Left hindlimb (tissue), 1 donor: ENCODE measurements at places on chromosomes 1 and 21.

DNA sequence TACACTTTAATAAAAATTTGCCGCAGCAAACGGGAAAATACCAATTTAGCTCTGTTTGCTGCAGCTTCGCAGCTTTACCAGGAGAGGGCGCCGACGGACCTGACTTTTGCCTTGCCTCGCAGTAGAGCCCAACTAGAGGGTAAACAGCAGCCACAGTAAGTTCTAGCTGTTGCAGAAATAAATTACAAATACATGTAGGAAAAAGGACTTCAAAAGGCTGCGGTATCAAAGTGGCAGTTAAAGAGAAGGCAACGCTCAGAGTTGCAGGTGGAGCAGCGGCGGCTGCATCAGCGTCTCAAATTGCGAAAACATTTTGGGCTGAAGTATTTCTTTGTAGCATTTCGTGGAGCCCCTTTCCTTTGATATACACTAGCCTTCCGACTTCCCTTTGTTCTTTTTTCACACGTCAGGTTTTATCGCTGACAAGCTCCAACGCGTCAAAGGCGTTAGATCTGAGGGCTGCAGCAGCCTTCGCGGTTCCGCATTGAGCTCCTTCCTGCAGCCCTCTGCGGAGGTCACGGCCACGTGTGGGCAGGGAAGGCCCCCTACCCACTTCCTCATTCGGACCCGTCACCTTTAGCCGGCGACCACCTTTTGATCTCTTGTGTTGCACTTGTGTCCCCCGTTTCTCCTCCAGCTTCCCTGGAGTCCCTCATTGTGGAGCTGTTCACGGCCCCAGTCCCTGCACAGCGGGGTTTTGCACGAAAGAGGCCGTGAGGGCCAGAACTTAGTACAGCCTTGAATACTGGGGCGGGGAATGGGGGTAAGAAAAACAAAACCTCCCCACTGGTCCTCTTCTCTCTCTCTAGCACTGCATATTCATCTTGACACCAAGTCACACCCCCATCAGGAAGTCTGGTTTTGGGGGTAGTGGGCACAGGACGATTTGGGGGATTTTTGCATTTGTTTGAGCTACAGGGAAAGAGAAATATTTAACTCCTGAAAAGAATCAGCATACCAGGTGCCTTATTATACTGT, 72.8 kb downstream of the S1PR1 start:
- DNase-seq = peak; percentile 43

GRCh38 chr1:54623216-54624007, at the start of gene FAM151A:
FAM151A (minus strand) TSS chr1:54623525; CDS start chr1:54623395, 130 bp downstream.
- DNase-seq = no peak

DNA sequence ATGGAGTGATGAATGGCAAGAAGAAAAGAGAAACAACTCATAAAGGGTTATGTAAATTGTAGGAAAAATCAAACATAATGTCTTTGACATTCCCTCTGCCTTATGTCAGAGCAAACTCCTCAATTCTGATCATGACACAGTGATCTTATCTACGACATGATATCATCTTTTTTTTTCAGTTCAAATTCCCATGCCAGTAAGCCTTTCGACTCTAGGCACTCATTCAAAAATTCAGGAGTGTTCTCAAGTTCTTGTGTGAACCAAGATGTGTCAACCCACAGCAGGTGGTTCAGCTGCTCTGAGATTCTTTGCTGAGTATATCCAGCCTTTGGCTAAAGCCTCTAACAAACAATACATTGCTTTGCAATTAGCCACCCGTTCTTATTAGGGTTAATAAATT, 97.1 kb upstream of the ESRRG start:
- DNase-seq = no peak

GRCh38 chr1:167000546-167000945, 11.5 kb downstream of the MAEL start:
- DNase-seq = no peak

DNA sequence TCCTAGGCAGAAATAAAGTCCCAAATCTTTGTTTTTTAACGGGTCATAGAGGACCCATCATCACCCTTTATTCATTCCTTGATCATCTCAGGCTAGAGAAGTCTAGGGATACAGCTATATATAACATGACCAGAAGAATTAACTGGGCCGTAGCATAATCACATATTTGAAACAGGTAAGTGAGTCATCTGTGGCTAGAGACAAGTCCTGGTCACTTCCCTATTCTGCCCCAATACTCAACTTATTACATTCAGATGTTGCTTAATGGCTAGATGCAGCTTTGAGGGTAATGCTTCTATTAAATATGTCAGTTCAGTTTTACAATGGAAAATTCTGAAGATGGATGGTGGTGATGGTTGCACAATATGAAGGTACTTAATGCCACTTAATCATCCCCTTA, 47.0 kb downstream of the EXO1 start:
- DNase-seq = no peak

DNA sequence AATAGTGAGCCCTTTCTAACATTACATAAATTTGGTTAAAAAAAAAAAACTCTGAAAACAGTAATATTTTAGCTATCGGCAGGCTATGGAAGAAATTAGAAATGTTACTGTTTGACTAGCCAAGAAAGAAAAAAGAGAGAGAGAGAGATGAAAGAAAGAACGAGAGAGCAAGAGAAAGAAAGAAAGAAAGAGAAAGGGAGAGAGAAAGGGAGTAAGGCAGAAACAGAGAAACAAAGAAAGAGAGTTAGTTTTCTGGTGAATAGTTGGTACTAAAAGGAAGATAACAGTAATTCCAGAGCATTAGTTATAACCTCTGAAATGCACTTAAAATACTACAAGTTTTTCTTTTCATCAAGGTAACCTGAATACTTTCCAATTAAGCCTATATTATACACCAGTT, 160.3 kb upstream of the HP1BP3 start:
- DNase-seq = no peak

GRCh38 chr1:9764550-9764949, 59.2 kb downstream of the CLSTN1 start:
- DNase-seq = no peak

DNA sequence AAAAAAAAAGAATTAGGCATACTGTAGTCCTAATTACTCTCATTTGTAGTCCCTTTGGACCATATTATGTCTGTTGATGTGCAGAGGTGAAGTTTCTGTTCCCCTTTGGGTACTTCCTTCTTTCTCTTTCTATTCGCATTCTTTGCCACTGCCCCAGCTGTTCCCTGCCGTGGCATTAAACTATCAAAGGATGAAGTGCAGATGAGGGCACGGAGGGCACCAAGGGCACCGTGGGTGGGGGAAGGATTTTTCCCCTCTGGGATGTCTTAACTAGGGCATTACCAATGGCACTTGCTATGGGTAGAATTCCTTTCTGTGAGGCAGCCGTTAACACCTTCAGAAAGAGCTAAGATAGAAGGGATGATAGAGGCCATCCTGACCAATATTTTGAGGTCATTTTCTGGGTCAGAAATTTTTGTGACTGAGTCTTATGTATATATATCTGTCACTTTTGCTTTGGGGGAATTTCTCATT, 4.9 kb upstream of the MAPKAPK2 start:
- no peak for DNase-seq

DNA sequence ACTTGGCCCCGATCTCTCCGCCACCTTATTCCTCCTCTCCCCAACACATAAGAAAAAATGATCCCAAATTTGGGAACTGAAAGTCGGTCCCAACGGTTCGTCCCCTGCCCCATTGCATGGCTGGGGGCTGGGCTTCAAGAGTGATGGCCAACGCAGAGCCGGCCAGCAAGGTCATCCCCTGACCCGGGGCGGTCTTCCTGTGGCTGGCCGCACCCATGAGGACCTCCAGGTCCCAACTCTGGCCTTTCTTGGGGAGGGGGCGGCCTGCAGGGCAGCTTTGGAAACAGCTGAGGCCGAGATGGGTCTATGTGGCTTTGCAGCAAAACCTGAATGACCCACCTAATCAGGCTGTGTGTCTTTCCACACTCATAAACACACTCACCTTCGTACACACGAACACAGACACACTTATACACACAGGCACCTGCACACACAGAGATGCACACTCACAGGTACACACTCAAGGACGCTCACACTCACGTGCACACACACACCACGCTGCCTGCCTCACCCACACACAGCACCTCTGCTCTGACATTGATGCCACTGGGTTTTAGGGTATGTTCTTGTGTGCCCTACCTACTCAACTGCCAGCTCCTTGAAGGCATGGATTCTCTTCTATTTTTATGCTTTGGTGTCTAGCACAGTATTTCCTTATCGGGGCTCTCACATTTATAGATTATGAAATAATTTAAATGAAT, 562 bp downstream of the DYNLT5 start:
- DNase-seq = no peak

DNA sequence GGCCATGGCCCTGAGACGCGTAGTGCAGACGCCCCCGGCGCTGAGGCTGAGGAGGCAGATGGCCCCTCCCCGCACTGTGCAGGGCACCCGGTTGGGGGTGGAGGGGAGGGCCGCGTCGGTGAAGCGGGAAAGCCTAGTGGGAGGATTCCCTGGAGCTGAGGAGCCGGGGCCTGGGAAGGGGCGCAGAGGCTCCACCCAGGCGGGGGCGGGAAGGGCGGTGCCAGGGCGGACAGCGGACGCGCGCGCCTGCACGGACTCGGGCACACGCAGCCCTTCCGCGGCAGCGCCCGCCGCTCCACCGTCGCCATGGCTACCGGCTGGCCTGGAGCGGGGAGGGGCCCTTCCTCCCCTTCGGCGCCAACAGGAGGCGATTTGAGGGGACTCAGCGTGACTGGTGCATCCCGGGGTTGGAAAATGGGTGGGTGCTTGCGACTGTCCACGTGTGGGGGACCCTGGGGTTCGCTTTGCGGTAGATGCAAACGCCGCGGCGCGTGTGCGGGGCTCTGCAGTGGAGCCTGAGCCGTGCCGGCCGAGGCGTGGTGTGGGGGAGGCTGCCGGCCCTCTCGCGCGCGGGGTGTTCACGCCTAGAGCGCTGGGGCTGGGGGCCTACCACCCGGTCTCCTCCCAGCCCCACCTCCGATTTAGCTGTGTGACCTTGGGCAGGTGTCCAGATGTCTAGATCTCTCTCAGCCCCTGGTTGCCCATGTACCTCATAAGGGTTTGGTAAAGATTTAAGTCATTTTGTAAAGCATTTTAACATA, 35.1 kb downstream of the PTPRF start:
- peak; percentile 89 for DNase-seq

- DNase-seq = no peak
Measured at GRCh38 chr1:119254067-119254720, 113.7 kb upstream of the WARS2 start.

DNA sequence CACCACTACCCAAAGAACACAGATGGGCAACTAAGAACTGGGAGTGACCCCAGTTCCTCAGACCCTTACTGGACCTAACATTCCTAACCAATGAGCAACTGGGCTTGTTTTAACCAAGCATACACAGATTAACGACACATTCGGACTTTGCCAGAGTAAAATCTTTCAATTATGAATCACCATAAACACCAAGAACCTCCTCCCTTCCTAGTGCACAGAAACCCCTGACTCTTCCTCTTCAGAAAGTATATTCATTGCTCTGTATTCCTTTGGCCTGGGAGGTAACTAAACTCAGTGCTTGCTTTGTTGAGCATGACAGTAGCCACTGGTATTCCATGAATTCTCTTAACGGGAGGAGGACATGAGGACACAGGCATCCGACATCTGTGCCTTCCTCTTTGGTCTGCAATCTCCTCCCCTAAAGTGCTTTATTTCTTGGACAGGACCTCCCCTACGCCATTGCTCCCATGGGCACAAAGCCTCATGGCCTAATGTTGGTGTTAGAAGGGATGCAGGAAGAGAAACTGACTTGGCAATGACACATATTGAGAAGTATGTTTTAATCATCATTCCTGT, 42.7 kb downstream of the SEC16B start:
- DNase-seq = no peak

- DNase-seq = no peak
Measured at GRCh38 chr1:206568779-206569352, 43.4 kb downstream of the EIF2D start.

- no peak for DNase-seq
Measured at GRCh38 chr1:177053648-177054047, 110.9 kb downstream of the ASTN1 start.

- peak; percentile 90 for DNase-seq
Measured at GRCh38 chr1:93447481-93448291, at the start of gene FNBP1L. FNBP1L (plus strand) TSS chr1:93448118; CDS start chr1:93448282, 164 bp downstream.

DNA sequence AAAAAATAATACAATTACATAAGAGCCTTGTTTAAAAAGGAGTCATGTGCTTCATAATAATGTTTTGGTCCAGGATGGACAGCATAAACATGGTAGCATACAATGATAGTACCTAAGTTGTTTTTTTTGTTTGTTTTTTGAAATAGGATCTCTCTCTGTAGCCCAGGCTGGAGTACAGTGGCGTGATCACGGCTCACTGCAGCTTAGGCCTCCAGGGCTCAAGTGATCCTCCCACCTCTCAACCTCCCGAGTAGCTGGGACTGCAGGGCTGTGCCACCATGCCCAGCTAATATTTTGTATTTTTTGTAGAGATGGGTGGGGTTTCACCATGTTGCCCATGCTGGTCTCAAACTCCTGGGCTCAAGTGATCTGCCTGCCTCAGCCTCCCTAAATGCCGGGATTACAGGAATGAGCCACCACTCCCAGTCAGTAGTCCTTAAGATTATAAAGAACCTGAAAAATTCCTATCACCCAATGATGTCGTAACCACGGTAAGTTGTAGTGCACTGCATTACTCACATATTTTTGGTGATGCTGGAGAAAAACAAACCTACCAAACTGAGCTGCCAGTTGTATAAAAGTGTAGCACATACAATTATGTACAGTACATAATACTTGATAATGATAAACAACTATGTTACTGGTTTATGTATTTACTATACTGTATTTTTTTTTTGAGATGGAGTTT, 22.4 kb upstream of the RCOR3 start:
- DNase-seq = no peak

GRCh38 chr1:194654956-194655355, 1468.5 kb upstream of the B3GALT2 start:
- DNase-seq = no peak

- no peak for DNase-seq
Measured at GRCh38 chr1:222416001-222416791, 131.7 kb downstream of the HHIPL2 start.

GRCh38 chr1:37905727-37906126, 41.1 kb downstream of the INPP5B start:
- no peak for DNase-seq

DNA sequence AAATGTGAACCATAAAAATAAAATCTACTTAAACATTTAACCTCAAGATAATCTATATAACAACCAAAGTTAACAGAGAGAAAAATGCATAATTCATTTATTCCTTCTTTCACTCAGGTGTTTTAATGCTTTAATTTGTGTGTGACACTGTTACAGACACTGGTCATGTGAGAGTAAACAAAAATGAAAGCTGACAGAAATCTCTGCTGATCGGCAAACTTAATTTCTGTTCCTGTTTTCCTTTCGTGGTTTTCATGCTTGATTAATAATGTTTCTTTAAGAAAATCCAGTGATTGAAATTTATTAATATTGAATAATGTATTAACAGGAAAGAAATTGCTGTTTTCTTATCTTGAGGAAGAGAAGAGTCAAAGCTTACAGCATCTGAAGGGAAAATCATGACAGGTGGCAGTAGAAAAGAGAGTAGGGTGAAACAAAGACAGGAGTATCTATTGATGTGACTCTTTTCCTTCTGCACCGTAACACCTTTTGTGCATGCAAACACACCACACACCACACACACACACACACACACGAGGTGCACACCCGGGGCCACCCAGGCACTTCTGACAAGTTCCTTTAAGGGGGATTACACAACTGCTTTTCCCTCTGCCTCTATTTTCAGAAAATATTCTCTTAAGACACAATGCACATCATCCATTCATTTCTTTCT, 1.6 kb downstream of the OR2AK2 start:
- no peak for DNase-seq
